WERI-Rb-1 (cell line): ENCODE measurements at places on chromosomes 3 and 15.

GRCh38 chr15:100928632-100929280 lies 9.6 kb downstream of the LRRK1 start:
- no peak for DNase-seq

DNA sequence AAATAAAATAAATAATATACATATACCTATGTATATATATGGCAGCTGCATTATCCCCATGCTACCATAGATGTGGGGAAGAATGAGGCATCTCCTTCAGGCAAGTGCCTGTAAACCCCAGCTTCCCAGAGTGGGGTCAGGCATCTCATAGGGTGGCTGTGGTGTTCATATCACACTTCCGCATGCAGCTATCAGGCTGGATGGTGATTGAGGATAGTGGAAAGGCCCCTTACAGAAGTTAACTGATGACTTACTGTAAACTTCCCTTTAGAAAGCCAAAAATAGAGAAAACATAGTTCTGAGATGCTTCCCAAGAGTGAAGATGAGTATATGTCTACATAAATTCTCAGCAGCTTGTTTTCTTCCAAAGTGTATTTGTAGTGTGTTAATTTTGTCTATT lies 3.5 kb upstream of the PP2D1 start:
- DNase-seq: no peak

- DNase-seq: no peak
Measured at GRCh38 chr15:53116169-53116568, 326.0 kb upstream of the ONECUT1 start.

GRCh38 chr3:71518089-71518488 lies 65.4 kb downstream of the FOXP1 start:
- DNase-seq: no peak

DNA sequence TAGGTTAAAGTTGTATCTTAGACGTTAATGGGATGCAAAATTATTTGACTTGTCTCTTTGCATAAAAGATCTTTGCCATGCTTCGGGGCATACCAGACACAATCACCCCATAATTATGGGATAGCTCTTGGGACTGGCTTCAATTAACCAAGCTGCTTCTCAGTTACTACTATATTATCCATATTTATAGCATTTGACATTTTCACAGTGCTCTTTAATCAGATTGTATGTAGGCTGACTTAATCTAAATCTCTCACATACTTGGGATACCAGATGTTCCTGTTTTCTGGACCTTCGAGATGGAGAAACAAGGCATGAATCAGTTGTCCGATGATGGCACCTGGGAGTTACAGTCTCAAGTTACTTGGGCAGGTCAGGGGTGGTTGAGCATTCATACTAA lies 27.2 kb upstream of the ABHD17C start:
- no peak for DNase-seq

DNA sequence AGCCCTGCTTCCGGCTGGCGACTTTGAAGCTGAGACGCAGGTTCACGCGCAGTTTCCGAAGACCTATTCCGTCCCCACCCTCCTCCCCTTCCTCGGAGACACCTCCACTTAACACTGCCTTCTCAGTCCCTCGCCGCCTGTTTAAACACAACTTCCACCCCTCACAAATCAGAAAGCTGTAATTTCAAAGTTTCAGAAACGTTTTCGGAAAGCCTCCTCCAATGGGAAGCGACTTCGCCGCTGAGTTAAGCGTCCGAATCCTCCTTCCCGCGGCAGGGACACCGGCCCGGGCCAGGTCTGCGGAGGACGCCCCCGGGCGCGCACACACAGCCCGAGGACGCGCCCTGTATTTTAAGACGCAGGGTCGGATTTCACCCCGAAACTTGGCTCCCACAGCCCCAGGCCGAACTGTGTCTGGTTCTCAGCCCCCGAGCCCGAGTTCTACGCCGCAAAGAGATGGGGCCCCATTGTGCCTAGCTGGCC lies 559 bp upstream of the LRRN1 start:
- peak; percentile 35 for DNase-seq

DNA sequence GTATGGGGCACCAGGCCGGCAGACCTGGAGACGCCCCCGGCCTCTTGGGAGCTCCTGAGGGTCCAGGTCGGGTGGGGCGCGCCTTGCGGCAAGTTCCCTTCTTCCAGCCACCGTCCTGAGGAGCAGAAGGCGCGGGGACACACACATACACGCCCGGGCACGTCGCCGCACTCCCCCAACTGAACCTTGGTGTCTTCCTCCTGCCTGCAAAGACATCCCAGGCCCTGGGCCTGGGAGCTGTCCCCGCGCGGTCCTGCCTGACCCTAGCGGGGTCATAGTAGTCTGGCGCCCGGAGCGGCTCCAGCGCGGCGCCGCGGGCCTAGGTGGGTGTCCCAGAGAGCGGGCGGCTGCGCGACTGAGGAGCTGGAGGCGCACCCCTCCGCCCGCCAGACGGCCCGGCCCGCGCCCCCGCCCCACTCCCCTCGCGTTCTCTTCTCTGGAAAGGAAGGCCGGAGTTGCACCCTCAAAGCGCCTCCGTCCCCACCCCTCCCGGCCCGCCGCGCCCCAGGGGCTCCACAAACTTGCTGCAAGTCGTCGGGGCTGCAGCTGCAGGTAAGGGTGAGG lies 185.9 kb upstream of the LINGO1 start:
- peak; percentile 43 for DNase-seq

DNA sequence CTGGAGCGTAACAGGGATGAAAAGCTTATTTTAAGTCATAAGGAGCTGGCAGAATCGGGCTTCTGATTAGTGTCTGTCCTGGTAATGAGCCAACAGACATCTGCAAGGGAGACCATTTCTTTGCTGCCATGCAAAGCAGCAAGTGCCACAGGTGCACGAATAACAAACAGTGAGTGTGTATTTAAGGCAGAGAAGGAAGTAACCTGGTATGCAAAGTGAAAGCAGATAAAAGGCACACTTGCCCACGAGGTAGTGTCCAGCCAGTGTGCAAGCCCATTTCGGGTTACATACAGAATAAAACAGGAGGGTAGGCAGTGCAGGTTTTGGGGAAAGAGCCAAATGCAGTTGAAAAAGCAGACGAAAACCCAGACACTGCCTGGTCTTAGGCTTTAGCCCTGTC lies 1153.7 kb downstream of the SI start:
- no peak for DNase-seq

- no peak for DNase-seq
Measured at GRCh38 chr3:115804200-115804599, 180.9 kb downstream of the GAP43 start.

DNA sequence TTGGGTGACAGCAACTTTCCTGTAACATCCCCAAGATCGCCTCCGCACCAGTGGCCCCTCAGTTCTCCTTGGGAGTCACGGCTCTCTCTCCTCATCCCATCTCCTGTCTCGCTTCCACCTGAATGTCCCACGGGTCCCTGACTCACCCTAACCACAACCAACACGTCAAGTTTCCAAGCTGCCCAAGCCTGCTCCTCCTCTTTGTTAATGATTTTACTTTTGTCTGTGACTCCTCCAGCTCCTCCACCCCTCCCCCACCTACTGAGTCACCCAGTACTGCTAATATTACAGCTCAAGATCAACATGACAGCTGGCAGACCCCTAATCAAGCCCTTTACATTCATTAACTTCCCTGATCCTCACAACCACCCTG lies 39.3 kb downstream of the BDH1 start:
- peak; percentile 47 for DNase-seq

DNA sequence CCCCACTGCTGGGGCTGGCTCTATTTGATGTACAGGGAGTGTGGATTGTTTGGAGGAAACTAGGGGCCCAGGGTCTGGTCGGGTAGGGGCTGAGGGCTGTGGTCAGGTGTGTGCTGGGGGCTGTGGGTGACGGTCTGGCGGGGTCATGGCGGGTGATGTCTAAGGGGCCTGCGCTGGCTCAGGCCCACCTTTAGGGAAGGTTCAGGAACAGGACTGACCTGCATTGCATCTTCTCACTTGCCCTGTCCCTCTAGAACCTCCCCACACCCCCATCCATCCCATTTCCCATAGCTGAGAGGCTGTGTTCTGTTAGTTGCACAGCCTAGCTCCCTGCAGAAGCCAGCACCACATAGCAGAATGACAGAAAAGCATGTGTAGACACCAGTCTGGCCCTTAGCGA lies 39.1 kb downstream of the SCN5A start:
- DNase-seq: no peak

- DNase-seq: no peak
Measured at GRCh38 chr15:70327856-70328678, 230.3 kb upstream of the TLE3 start.

DNA sequence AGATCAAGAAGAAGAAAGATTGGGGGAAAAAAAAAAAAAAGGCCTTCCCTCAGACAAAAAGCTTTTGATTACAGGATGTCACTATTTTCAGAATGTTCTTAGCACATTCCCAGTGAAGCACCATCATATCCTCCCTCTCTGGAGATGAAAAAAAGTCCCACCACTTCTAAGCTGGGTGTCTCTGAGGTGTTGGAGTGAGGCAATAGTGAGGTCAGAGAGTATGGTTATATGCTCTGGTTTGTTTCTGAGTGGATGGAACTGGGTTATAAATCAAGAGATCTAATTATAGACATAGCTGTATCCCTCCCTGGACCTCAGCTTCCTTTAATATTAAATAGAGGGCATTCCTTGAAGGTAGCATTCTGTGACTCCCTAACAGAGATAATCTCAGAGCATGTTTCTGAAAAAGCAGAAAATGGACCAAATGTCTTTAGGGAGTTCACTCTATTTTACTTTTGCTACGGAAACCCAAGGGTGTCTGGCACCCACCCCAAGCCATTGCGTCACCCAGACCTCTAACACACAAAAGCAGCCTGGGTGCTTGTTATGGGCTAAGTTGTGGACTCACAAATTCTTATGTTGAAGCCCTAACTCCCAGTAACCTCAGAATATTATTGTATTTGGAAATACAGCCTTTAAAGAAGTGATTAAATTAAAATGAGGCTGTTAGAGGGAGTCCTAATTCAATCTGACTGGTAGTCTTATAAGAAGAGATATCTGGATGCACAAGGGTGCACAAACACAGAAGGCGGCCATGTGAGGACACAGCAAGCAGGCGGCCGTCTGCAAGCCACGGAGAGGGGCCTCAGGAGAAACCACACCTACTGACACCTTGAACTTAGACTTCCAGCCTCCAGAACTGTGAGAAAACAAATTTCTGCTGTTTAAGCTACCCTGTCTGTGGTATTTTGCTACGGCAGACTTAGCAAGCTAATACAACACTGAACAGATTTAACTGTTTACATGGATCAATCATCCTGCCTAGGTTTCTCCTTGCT lies 81.5 kb downstream of the MB21D2 start:
- DNase-seq: peak; percentile 5

- DNase-seq: no peak
Measured at GRCh38 chr15:68366314-68366713, 65.6 kb downstream of the ITGA11 start.

DNA sequence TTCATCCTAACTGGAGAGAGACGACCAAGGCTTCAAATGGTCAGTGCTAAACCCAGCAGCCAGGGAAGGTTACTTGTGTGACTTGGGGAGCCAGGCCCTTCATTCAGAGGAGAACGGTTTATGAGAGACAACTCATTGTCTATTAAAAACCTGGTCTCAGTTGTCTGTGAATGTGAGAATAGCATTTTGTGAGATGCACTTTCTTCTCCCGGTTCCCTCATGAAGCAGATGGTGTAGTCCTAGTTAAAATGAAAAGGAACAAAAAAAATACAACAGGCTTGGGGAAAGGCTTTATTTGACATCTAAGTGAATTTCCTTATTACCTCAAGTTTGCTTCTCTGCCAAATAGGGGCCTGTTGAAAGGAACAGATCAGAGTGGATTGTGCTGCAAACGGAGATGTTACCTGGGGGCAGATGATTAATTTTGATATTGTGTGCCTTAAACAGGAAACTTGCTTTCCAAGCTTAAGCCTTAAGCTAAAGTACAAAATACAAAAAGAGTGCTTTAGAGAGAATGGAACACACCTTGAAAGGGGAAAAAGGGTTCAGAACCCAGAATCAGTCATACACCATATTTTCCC lies 202.7 kb upstream of the BHLHE40 start:
- DNase-seq: no peak

DNA sequence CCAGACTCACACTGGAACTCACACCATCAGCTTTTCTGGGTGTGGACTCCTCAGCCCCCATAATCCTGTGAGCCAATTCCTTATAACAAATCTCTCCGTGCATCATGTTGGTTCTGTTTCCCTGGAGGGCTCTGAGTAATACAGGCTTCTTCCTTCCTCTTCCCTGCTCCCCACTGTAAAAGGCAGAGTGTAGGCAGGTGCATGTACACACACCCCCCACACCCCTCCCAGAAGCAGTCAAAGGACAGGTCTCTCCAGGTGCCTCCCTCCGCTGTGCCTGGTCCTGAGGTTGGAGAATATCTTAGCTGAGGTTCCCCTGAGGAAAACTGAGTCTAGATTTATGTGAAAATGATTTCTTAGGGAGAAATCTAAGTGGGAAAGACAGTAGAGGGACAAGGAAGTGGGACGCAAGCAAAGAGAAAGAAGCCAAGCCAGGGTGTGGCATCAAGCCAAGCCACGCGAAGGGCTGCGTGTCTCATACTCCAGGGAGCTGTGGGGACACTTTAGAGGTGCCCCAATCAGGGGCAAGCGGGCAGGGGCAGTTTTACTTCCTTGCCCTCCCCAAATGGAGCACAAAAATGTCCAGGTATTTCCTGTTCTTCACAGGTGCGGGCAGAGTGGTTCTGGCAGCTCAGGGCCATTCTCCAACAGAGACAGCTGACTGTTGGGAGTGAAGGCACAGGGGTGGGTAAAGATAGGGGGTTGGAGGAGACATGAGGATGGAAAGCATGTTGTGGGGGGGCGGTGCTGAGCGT lies 86.6 kb downstream of the HMG20A start:
- DNase-seq: no peak

DNA sequence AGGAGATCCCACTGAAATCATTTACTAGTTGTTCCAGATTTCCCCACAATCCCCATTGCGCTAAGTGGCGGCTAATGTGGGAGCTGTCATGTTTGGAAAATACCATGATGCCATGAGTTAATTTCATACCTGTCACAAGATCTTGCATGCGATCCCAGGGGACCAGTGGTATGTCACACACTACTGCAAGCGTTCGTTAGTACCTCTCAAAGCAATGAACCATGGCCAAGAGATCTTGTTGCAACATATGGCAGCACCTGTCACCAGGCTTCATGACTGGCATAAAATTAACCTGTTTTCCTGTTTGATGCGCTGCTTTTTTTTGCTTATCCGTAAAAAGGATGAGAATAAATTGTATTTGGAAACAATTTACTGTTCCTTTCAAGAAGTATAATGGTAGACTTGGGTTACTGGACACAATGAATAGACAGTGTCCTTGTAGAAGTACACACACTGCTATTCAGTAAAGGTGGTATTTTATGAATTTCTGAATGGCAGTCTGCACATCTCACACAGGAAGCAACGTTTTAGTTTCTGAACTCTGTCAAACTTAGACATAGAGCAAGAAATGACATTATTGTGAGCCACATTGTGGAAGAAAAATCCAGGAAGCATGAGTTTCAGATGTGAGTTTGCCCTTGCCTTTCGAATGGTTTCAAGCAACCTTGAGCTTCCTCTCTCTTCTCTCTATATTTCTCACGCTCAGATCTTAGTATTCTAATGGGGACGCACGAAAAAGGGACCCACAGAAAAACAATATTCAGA lies 81.9 kb downstream of the CHL1 start:
- no peak for DNase-seq

DNA sequence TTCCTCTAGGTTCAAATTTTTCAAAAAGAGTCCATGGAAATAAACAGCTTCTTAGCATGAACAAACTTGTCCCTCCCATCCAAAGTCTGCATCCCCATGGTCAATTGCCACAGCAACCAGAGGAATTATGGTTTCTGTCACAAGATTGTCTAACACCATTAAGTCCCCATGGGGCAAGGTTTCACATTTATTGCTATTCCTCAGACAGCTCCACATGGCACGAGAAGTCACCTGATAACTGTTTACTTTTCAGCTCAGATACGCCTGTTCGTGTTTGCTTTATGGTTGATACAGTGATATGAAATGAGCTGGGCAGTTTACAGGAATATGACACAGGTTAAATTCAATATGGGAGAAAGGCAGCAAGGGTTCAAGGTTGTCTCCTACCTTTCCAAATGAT lies 37.9 kb upstream of the MUC13 start:
- no peak for DNase-seq
